NCI-H1930 (cell line): ENCODE measurements at places on chromosomes 2 and 18.

DNA sequence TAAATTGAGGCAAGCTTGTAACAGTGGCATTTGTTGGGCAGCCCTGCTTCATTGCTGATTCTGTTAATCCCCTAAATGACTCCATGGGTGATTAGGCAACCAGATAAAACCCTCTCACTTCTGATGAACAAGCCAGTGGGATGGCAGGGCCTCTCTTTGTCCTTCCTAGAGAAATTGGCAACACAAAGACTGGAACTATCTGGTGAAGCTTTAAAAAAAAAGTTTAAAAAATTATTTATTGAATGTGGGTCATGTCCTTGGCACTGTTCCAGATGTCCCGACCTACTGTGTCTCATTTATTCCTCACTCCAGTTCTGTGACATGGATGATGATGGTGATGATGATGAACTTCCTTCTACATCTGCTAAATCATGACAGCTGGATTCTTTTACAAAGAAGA is 30.8 kb downstream of the NRP2 start:
- no peak for DNase-seq

GRCh38 chr2:127400533-127400896 is 12.7 kb upstream of the MAP3K2 start:
- DNase-seq: no peak

GRCh38 chr18:10518595-10519255 is 7.1 kb upstream of the NAPG start:
- no peak for DNase-seq

DNA sequence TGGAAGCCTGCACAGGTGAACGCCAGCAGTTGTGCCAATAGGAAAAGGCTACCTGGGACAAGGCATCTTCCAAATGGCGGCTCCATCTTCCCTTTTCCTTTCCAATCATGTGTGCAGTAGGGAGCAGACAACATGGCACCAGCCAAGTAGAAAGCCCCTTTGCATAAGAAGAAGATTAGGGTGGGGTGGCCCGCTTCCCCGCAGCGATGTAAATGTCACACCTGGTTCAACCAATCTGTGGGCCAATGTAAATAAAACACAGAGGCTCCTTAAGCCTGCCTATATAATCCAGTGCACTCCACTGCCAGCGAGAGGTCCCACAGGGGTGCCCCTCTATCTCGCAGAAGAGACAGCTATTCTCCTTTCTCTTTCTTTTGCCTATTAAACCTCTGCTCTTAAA is 468.4 kb upstream of the CRIM1 start:
- DNase-seq: no peak

GRCh38 chr18:77862066-77862757 is 612.6 kb downstream of the GALR1 start:
- DNase-seq: no peak

GRCh38 chr2:167602122-167602521 is 645.3 kb downstream of the STK39 start:
- no peak for DNase-seq

- no peak for DNase-seq
Measured at GRCh38 chr2:33131111-33131510, 184.4 kb downstream of the LTBP1 start.

- no peak for DNase-seq
Measured at GRCh38 chr18:3870914-3871313, 420.9 kb downstream of the TGIF1 start.

- no peak for DNase-seq
Measured at GRCh38 chr2:196187898-196188458, 16.6 kb upstream of the STK17B start.
